RCC 7860 (cell line): ENCODE measurements at places on chromosomes 12 and 14.

GRCh38 chr14:54881235-54881760, 21.3 kb downstream of the GCH1 start:
- DNase-seq = no peak

- DNase-seq = no peak
Measured at GRCh38 chr14:25552826-25553225, 502.9 kb upstream of the STXBP6 start.

DNA sequence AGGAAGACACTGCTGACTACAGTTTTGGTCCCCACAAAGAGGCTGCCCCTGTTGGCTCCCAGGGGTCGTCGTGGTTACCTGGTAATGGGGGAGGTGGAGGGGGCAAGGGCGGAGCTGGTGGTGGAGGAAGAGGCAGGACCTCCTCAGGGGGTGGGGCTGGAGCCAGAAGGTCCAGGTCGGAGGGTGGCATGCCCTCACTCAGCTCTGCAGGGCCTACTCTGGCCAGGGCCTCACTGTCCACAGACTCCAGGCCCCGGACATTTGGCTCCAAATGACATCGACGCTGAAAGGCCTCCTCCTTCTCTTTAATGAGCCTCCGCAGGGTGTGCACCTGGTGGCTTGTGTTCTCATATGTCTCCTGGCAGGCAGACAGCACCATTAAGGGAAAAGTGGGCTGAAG, 28.5 kb downstream of the PRPF40B start:
- DNase-seq = no peak

- DNase-seq = no peak
Measured at GRCh38 chr14:104252256-104253215, 114.1 kb downstream of the KIF26A start.

DNA sequence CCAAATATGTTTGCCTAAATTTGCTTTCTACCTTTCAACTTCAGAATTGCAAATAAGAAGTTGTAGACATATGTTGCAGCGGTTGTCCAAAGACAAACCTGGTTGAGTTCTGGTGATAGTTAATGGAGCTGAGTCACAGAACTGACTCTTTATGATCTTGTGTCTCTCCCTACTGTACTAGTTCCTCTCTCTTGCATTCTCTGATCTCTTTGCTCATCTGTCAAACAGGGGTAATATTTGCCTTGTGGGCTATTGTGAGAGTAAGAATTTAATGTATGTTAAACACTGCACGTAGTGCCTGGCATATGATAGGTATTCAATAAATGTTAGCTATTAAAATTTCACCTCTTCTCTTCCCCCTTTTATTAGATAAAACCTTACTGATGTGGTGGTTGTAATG, 283.5 kb upstream of the RGS6 start:
- DNase-seq = no peak

- DNase-seq = no peak
Measured at GRCh38 chr12:94684416-94685142, 34.2 kb upstream of the TMCC3 start.

- DNase-seq = no peak
Measured at GRCh38 chr12:47964106-47964728, 821 bp downstream of the TMEM106C start.

GRCh38 chr14:102873131-102873530, 49.3 kb upstream of the AMN start:
- no peak for DNase-seq

GRCh38 chr14:87306409-87307168, 686.4 kb downstream of the GALC start:
- DNase-seq = no peak

GRCh38 chr12:54786081-54786480, 68.2 kb upstream of the MUCL1 start:
- no peak for DNase-seq

DNA sequence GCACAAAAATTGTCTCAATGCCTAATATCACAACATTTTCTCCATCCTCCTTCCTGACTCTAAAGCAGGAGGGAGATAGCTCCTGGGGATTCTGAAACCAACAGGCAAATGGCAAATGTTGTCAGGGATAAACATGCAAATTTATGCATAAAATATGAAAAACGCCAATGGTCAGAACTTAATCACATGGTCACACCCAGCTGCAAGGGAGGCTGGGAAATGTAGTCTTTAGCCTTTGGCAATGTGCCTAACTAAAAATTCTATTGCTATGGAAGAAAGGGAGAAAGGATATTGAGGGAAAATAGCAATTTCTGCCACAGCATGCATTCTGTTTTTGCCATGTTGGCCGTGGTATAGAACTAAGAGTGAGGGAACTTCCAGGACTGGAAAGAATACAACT, 11.7 kb upstream of the OASL start:
- no peak for DNase-seq

- DNase-seq = no peak
Measured at GRCh38 chr14:103657471-103657870, 28.5 kb downstream of the KLC1 start.

DNA sequence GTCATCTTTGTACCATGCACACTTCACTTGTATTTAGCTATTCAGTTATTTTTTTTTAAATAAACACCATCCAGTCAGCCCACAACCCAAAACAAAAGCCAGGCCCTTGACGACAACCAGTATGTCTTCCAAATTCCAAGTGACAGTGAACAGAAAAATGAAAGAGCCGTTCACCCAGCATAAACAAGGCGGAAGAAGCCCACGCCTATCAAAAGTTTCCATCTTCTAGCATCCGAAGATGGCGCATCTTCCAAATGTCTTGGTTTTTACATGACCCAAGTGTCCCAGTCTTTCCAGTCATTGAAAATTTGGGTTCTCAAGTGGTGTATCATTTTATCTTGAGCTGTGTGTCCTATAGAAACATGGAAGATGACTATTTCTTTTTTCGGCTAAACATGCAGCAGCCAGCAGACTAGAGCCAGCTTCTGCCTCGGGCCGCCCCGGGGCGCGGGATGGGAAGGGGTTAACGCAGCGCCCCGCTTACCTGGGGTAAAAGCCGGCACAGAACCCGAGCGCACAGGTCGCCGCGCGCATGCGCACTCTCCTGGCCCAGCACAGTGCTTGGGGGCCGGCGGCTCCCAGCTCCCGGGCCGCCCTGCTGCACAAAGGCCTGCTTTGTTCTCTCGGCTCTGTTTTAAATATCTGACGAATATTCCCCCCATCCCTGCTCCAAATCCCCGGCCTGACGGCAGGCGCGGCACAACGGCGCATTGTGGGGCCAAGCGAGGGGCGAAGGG, 164.8 kb downstream of the ZFP36L1 start:
- no peak for DNase-seq
